Stimulated activated CD4-positive, alpha-beta T cell treated with anti-CD3 and anti-CD28 coated beads, Interleukin-1b, Interleukin-23, amount 100 ng/mL, for 1 hour (primary cell): ENCODE measurements at places on chromosomes 16 and 17.

- DNase-seq: no peak
These were observed 521 bp downstream of the SLC12A3 start for GRCh38 chr16:56865394-56866062.

- DNase-seq: no peak
These were observed 21.3 kb downstream of the OTOA start for GRCh38 chr16:21685034-21685455.

GRCh38 chr17:63402431-63403212, 43.5 kb downstream of the CYB561 start:
- no peak for DNase-seq

DNA sequence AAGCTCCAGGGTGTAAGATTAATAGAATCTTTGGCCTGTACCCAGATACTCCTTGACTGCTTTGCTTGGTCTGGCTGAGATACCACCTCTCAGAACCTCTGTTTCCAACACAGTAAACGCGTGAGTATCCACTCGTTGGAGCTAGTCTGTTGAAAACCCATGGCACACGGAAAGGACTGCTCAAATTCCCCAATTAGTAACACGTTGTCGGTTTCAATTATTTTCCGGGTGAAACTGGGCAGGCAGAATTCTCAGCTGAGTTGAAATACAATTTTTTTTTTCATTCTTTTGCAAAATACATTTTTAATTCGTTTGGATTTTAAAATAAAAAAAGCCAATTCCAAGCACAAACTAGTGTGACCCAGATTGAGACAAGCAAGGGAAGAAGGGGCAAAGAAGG, 120.5 kb downstream of the MAF start:
- no peak for DNase-seq

GRCh38 chr16:17466876-17467275, 3.9 kb downstream of the XYLT1 start:
- DNase-seq: no peak

DNA sequence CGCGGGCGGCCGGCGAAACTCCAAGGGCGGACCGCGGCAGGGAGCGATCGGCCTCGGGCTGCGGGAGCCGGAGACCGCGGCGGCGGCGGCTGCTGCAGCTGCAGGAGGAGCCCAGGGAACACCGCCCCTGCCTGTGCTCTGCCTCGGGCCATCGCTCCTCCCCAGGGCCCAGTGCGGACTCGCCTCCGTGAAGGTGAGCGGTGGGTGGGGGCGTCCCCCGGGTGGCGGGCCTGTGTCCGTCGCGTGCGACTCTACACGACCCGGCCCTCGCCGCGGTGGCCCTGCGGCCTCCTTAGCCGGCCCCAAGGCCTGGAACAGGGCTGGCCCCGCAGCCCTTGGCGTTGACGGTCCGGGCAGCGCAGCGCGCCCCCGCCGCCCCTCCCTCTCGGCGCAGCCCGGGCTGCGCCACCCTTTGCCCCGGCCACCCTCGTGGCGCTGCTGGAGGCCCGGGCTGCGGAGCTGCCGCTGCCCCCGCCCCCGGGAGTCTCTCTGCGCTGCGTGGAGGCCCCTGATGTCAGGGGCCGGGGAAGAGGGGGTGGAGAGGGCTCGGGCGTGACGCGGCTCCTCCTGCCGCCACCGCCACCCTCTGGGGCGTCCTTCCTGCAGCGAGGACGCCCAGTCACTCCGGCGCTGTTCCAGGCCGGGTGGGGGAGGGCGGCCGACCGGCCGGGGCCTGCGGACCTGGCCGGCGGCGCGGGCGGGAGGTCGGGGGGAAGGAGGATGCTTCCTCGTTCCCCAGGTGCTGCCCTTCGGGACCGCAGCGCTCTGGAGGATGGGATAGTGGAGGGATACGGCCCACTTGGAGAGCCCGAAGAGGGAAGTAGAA, 485 bp downstream of the DYNLL2 start:
- peak; percentile 23 for DNase-seq

DNA sequence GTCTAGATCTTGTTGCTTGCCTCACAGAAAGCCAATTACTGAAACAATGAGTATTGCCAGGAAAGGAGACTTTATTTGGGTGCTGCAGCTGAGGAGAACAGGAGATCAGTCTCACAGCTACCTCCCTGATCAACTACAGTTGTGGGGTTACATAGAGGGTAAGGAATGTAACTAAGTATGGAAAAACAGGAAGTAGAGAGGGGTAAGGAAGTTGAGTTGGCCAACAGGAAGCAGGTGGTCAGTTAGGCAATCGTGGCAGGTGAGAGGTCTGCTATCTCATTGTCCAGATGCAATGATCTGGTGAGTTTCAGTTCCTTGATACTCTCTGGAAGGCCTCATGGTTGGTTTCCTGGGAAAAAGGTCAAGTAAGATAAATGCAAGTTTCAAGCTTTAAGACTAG, 333.1 kb upstream of the GOT2 start:
- DNase-seq: no peak

DNA sequence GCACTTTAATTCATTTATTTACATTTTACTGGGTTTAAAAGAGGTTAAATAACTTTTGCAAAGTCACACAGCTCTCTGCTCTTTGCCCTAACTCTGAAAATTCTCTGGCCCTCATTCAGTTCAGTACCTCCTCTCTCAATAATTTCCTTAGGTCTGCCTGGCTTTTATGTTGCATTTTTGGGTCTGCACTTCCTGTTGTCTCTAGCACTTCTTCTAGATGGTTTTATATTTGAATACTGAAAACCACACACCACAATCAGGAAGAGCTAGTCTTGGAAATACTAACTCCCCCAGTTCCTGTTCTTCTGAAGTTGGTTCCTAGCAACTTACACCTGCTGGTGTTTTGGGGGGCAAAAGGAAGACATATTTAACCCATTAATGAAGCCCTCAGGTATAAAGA, 577.9 kb downstream of the HS3ST4 start:
- no peak for DNase-seq

DNA sequence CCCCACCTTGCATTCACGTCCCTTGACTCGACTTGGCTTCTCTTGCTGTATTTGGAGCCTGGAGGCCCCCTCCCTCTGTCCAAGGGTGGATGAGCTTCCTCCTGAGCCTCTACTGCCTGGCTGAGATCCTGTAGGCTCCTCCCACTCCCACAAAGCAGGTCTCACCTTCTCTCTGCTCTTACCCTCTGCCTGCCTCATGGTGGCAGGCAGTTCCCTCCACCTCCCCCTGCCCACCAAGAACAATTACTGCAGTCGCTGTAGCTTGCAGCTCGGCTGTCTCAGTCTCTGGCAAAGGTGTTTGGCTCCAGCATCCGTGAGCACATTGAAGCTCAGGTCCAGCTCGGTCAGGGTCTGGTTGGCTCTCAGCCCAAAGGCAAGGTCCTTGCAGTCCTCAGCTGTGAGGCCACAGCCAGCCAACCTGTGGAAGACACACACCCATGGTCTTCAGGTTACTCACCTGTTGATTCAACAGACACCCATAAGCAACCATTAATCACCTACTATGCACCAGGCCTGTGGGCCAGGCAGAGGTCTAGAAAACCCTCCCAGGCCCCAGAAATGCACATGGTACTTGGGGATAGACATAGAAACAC, 42.6 kb downstream of the NLRP1 start:
- no peak for DNase-seq

DNA sequence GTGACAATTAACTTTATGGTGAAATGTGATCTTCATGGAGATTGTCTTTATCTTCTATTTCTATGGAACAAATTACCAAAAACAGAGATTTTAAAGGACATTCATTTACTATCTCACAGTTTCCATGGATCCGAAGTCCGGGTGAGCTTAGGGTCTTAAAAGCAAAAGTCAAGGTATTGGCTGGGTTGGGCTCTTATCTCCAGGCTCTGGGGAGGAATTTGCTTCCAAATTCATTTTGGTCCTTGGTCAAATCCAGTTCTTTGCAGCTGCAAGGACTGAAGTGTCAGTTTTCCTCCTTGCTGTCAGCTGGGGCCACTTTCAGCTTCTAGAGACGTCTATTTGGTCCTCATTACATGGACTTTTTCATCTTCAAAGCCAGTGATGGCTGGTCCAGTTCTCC, 395.8 kb upstream of the MAF start:
- DNase-seq: no peak

- no peak for DNase-seq
These were observed 4.4 kb downstream of the RPL23 start for GRCh38 chr17:38848939-38849605.

DNA sequence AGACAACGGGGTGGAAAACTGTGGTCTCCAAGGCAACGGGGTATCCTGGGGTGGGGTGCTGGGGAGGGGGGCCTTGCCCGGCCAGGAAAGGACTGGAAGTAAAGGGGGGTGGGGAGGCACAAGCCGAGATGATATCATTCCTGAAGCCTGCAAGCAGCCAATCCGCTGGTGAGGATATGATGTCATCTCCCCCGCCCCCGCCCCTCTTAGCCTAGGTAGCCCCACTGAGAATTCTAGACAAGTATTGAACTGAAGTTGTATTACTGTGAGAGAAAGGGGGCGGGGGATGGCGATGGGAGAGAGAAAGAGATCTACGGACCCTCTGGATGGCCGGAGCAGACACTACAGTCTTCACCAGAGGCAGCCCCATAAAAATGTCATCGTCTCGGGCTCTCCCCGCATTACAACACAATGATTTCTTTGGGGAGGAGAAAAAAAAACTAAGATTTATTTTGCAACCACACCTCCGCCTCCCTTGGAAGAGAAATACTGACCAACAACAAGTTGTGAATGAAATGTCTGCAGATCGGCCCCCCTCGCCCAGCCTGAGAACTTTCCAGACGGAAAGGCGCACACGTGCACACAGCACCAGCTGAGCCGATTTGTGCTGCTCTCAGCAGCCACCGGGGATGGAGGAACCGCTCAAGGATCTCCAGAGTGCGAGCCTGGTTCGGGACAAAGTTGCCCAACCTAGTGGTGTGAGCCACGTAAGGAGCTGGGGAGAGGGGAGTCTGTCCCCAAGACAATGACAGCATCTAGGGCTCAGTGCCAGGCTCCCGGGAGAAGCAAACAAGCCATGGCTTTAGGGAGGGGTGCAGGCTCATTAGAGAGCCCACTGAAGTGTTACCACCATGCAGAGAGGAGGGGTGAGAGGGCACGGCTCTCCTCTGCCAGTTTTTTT, 222.1 kb downstream of the SOX9 start:
- DNase-seq: no peak

- DNase-seq: no peak
These were observed 9.0 kb downstream of the CRK start for GRCh38 chr17:1447052-1447451.

DNA sequence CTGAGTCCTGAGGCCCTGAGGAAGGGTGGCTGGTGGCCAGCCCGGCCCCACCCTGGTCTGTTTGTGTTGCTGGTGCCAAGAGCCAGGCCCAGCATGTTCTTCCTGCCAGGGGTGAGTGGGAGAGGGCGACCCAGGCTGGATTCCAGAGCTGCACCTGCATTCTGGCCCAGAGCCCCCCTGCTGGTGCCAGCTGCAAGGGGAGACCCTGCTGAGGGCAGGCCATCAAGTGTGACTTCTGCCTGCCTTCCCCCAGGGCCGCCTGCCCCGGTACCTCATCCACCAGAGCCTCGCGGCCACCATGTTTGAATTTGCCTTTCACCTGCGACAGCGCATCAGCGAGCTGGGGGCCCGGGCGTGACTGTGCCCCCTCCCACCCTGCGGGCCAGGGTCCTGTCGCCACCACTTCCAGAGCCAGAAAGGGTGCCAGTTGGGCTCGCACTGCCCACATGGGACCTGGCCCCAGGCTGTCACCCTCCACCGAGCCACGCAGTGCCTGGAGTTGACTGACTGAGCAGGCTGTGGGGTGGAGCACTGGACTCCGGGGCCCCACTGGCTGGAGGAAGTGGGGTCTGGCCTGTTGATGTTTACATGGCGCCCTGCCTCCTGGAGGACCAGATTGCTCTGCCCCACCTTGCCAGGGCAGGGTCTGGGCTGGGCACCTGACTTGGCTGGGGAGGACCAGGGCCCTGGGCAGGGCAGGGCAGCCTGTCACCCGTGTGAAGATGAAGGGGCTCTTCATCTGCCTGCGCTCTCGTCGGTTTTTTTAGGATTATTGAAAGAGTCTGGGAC, 2.4 kb upstream of the TCAP start:
- DNase-seq: no peak

GRCh38 chr16:68229431-68230175, 6.3 kb downstream of the ESRP2 start:
- DNase-seq: peak; percentile 33

GRCh38 chr16:1206326-1206725, 18.7 kb downstream of the TPSG1 start:
- no peak for DNase-seq

DNA sequence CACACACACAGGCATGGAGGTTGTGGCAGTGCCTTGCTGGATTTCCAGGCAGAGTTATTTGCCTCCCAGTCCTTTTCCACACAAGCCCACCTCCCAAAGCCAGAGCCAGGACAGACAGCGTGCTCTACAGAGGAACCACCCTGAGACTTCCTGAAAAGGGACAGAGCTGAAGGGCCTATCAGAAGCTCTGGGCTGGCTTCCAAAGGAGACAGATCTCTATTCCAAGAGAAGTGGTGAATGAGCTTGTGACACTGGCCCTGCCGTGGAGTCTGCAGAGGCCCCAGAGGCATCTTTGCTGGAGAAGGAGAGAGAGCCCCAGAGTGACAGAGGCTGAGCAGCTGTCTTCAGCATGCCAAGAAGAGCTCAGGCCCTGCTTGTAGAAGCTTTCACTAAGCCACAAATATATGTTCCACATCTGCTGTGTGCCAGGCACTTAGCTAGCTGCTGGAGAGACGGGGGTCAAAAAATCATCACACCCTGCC, 8.3 kb upstream of the LPCAT2 start:
- no peak for DNase-seq

- no peak for DNase-seq
These were observed 189.2 kb downstream of the RBFOX1 start for GRCh38 chr16:7521834-7522233.

GRCh38 chr16:17233318-17234002, 237.3 kb downstream of the XYLT1 start:
- DNase-seq: no peak

- DNase-seq: no peak
These were observed 742 bp upstream of the SLC16A13 start for GRCh38 chr17:7034955-7035590.

- no peak for DNase-seq
These were observed 13.8 kb downstream of the GCGR start for GRCh38 chr17:81817758-81818147.

GRCh38 chr17:58193641-58194255, 1.2 kb downstream of the EPX start:
- no peak for DNase-seq

- no peak for DNase-seq
These were observed 30.1 kb downstream of the CD300LG start for GRCh38 chr17:43877031-43877430.

GRCh38 chr17:82835122-82835521, 4.7 kb downstream of the ZNF750 start:
- no peak for DNase-seq

GRCh38 chr16:3611146-3611975, at the start of gene SLX4:
SLX4 (minus strand) TSS chr16:3611606; CDS start chr16:3608964, 2,642 bp downstream.
- peak; percentile 73 for DNase-seq

DNA sequence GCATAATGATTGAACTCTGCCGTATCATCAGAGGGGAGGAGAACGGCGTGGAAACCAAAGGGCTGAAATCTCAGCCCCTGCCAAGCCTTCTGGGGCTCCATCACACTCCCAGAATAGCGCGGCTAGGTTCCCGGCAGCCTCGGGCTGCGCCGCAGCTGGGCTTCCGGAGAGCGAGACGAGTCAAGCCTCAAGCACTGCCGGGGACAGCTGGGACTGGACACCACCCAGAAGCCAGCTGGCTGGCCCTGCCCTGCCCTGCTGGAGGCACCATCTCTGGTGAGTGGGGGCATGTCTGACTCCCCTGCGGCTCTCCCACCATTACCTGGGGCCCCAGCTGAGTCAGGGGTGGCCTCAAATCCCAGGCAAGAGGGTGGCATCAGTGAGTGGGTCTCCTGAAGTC, 7.2 kb upstream of the GPRC5C start:
- DNase-seq: no peak

GRCh38 chr16:19690196-19690595, 27.8 kb downstream of the KNOP1 start:
- no peak for DNase-seq

- DNase-seq: no peak
These were observed 54.5 kb downstream of the NKD1 start for GRCh38 chr16:50602531-50603205.
